ENCODE measurements at places on chromosomes 5 and 9. TPM values are rescaled to one million over a fixed set of nuclear protein-coding genes. Genes with fewer than 3 reads are reported as not detected.

DNA sequence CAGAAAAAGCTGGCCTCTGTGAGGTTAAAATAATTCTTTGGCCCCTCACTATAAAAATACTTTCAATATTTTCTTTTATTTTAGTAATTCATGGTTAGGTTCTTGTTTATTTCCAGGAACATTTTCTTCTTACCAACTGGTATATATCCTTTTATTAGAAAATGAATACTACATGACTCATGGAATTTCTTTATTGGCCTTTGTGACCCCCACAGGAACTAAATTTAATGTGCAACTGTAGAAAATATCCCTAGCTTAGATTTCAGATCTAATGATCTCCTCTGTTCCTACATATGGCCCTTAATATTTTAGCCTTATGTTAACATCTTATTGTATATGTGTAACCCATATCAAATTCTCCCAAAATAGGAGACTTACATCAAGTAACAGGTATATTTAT lies 429.9 kb downstream of the NR2F1-AS1 start:
- no peak for DNase-seq

DNA sequence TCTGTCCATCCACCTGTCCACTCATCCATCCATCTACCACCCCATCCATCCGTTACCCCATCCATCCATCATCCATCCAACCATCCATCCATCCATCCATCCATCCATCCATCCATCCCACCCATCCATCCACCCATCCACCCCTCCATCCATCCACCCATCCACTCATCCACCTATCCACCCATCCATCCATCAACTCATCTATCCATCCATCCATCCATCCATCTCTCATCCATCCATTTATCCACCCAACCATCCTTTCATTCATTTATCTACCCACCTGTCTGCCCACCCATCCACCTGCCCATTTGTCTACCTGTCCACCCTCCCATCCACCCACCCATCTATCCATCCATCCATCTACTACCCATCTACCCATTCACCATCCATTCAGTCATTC lies 84.1 kb upstream of the ASS1 start:
- no peak for DNase-seq

The CTSV gene
- total RNA-seq: 0.05 TPM

The CCDC192 gene
- total RNA-seq: not detected

DNA sequence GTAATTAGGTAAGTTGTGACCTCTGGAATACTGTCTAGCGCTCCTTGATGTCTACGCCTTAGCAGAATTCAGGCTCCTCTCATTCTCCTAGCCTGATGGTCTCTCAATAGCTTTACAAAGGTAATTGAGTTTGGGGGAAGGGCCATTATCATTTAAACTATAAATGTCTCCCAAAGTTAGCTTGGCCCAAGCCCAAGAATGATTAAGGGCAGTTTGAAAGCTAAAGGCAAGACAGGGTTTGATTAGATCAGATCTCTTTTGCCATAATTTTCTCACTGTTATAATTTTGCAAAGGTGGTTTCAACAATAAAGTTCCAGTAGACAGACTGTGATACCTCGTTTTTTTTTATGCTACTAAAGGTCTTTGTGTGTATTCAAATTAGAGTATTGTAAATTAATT lies 3.7 kb upstream of the SLC30A5 start:
- no peak for DNase-seq

- DNase-seq: no peak
These were observed 3.3 kb upstream of the CD180 start for GRCh38 chr5:67199859-67200258.

The ATP6V1G1 gene
- total RNA-seq: 212 TPM

DNA sequence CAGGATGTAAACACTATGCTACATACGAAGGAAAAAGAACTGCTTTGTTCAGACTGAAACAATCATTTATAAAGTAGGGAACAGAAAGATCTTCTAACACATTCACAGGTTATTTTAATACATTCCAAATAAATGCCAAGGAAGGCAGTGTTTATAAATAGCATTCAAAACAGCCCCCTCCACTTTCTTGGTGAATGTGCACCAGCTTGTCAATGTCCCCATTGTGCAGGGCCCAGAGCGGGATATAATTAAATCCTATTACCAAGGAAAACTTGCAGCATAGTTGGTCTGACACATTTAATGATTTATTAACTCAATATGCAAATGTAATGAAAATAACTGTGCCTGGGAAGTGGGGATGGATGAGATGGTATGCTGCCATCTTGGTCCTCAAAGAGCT lies 135.9 kb upstream of the RAD23B start:
- no peak for DNase-seq

DNA sequence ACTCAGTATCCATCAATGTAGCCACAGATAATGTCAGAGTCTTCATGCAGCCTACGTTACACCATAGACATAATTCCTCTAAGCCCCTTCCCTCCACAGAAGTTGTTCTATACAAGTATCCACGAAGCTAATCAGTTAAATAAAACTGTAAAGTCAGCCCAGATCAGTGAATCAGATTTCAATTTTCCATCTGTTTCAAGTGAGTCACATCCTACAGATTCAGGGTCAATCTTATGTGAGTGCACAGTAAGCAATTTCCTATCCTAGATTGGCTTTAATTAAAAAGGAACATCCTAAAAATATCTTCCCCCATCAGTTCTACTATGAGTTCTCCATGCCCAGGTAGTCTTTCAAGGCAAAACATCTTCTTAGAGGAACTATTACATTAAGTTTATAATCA lies 402.5 kb downstream of the EFNA5 start:
- DNase-seq: no peak

DNA sequence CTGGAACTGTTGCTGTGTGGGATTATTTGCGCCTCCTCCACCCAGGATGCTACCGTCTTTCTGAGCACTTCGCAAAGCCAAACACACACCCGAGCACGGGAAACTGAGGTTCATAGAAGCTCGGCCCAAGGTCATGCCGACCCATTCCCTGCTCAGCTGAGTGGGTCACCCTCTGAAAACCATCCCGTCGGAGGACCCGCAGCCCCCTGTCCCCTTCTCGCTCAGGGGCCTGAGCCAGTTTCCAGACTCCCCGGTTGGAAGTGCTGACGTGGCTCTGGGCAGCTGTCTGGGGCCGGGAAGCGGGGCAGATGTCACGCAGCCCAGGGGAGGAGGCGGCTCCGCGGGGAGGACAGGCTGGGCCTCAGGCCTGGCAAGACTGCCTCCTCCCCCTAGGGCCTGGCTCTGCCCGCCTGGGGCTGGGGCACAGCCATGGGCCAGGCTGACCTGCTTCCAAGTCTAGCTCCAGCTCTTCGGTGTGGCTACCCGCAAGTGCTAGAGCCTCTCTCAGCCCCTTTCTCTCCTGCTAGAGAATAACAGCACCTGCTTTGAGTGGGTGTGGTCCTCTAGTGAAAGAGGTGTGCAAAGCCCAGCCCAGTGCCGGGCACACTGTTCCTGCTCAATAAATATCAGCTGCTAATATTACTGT lies 9.9 kb upstream of the CXXC5 start:
- peak; percentile 66 for DNase-seq

The IL17B gene
- total RNA-seq: 1.00 TPM

GRCh38 chr5:108181975-108182374 lies 199.9 kb downstream of the FBXL17 start:
- DNase-seq: no peak

The FBP1 gene
- total RNA-seq: not detected

The CCDC171 gene
- total RNA-seq: 0.53 TPM

DNA sequence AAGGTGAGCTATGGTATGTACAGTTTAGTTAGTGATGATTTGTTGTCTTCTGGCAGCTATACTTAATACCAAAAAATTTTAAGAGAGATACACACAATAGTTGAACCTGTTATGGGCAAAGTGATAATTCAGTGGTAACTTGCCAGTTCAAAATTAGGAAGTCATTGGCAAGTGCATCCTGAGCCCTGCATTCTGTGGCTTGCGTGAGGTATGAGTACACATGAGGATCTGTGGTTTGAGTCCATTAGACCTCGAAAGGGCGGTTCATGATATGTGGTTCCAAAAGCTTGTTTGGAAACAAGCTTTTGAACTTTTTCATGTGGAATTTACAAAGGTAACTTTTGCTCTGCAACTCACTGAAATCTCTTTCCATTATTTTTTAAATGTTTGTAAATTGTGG lies 47.0 kb downstream of the GPR21 start:
- DNase-seq: no peak

GRCh38 chr5:172660974-172661373 lies 19.9 kb downstream of the NEURL1B start:
- no peak for DNase-seq

GRCh38 chr5:150065346-150065745 lies 21.0 kb downstream of the CSF1R start:
- peak; percentile 77 for DNase-seq

GRCh38 chr5:121432-121831 lies 29.5 kb downstream of the PLEKHG4B start:
- DNase-seq: no peak

DNA sequence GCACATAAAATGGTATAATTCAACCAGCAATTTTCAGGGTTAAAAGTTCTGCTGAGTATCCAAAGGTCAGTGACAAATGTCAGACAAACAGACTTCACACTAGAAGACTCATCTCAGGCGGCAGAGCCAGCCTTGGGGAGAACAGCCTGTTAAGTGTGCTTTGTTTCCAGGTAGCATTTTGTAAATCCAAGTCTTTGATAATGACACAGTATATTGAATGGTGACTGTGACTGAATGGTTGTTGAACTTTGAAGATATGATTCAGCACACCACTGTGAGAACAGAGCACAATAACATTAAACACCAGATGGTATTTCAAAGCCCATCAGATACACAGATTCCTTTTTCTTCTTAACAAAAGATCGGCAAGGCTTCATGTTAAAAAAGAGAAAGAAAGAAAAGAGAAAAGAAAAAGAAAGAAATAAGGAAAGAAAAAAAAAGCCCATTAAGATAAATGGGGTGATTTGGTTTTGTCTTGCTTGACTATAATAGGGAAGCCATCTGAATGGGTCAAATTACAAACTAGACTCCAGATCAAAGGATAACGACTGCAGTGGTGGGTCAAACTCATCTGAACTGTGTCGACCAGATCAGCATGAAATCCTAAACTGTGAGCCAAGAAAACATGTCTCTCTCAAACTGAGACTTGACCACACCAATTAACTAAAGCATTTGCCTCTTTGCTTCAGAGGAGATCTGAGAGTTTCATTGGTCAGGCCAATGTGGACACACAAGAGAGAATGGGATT lies 313.0 kb upstream of the ZNF608 start:
- DNase-seq: no peak

The SPATA31E1 gene
- 0.26 TPM for total RNA-seq

DNA sequence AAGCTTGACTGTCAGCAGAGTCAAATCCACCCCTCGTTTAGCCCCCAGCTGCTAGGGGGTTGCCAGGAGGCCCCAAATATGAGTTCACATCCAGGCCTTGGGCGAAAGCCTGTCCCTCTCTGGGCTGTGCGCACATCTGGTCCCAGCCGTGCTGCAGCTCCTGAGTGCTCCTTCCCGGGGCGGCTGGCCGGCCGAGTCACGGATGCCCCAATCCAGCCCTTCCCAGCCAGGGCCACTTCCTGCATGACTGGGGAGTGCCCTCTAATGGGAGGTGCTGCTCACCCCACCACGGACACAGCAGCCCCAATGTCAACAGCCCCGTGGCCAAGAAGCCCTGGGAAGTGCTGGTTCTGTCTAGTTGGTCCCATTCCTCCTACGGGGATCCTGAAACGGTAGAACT lies 103.5 kb upstream of the FCN2 start:
- no peak for DNase-seq

The SHOC1 gene
- total RNA-seq: not detected

- DNase-seq: no peak
These were observed 23.0 kb downstream of the SPARC start for GRCh38 chr5:151663617-151664293.

GRCh38 chr5:144487207-144487606 lies 316.5 kb downstream of the KCTD16 start:
- no peak for DNase-seq

DNA sequence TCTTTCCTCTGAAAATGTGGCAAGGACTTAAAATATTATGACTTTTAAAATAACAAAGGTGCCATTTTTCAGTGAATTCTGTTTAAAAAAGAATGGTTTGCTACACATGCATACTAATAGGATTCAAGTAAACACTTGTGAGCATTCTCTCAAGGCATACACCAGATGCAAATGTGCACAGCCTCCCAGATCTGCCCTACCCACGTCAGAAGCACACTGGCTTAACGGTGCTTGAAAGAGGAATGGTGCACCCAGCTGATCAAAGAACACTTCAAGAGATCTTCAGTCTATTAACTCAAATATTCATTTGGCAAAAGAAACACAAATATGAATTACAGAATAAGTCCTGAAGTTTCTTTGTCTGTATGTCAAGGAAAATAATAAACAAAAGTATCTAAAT lies 15.8 kb downstream of the GABRB2 start:
- DNase-seq: no peak

DNA sequence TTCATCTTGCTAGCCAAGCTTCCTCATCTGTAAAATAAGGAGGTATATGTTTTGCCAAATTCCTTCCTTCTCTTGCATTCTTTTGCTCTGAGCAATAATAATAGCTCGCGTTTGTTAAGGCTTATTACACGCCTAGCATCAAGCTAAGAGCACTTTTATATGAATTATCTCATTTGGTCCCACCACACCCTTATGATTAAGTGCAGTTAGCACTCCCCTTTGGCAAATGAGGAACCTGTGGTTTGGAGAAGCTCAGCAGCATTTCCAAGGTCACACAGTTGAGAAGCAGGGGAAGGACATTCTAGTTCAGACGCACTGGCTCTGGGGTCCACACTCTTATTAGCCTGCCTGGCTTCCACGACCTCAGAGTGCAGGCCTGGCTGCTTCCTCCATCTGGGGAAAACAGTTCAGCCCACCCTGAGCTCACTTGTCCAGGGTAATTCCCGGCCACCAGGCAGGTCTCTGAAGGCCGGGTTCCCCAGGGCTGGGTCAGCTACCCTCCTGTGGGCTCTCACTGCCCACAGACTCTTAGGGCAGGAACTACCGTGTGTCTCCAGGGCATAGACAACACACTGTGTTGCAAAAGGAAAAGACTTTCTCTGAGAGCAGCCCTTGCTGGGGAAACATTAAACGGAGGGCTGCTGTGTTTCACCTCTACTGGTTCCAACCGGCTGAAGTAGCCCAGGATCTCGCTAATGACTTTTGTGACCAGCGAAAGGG lies 9.9 kb upstream of the FBP1 start:
- DNase-seq: peak; percentile 53

- DNase-seq: peak; percentile 84
These were observed 33.4 kb upstream of the SLC6A19 start for GRCh38 chr5:1167728-1168709.

Data from SJSA1 (cell line).